ENCODE measurements at places on chromosomes 16 and 17. TPM values are rescaled to one million over a fixed set of nuclear protein-coding genes. Genes with fewer than 3 reads are reported as not detected.

CASKIN2 gene
- total RNA-seq = 14.5 TPM

DNA sequence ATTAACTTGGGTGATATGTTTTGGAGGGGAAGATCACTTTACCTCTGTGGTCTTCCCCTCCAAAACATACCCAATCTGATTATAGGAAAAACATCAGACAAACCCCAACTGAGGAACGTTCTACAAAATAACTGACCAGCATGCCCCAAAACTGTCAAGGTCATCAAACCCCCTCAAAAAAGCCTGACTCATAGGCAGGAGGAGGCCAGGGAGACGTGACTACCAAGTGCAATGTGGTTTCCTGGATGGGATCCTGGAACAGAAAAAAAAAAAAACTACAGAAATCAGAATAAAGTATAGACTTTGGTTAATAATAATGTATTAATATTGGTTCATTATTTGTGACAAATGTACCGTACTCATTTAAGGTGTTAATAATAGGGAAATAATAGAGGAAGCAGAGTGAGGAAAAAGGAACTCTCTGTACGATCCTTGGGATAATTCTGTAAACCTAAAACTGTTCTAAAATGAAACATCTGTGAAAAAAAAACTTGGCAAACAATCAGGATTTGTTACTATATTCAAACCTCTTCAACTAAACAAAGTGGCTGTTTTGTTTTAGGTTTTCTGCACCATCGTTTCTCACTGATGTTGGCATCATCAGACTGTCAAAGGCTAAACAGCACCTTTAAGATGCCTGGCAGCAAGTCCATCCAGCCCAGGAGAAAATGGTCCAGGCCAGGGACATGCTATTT, 266.7 kb upstream of the SDK2 start:
- no peak for DNase-seq

DNA sequence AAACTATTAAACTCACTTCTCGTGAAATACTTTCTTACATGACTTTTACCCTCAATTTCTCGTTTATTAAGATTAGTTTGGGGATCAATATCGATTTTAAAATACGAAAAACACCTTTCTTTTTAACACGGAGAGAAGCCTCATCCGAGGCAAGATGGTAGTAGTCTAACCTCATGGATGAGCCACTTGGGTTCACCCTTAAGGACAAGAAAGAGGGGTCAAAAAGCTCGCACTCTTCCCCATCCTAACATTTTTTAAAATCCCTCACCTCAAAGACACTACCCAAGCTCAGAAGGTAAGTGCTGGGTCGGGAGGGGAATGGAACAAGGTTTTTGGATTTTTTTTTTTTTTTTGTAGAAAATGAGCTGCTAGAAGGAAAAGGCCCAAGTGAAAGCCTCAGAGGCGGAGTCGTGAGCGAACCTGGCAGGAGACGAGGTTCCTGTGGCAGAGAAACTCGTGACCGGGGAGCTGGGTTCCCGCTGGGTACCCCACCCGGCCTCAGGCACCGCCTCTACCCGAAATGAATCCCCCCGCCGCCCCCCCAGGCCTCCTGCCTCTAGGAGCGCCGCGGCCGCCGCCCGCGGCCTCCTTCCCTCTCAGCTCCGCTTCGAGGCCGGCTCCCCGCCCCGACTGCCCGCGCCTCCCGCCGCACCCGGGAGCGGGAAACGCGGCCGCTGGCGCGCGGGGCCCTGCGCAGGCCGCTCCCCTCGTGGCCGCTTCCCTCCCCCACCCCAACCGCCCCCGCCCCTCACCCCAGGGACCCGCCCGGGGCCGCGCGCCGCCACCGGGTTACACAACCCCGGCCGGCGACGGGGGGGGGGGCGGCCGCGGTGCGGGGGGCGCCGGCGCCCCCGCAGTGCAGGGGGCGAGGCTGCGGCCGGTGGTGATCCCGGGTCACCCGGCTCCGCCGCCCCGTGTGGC, 1.6 kb downstream of the NUFIP2 start:
- DNase-seq = peak; percentile 78

DNA sequence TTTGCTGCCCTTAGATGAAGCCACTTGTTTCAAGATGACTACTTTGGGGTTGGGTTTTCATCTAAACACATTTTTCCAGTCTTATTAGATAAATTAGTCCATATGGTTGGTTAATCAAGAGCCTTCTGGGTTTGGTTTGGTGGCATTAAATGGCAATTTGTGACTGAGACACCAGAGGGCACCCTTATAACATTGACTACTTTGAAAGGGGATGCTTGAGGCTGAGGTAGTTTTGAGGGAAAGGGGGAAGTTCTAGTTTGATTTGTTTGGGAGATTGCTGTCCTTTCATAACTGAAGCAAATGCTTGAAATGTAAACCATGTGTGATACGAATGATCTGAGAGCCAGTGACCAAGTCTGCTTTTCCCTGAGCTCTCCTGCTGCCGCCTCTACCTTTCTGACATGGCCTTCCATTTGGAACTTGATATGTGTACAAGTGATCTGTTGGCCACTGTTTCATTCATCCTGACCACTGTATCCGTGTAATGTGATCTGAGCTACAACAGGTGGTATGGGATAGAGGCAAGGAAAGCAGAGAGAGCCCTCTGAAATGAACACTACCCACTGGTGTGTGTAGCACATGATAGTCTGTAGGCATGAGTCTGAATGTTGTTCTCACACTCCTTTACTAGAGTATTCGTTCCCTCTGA, 5.8 kb upstream of the RARA start:
- no peak for DNase-seq

- no peak for DNase-seq
Observed at GRCh38 chr16:88377961-88378360, 4.8 kb upstream of the ZNF469 start.

Data from spinal cord (tissue), 10 donors.